ENCODE measurements at places on chromosomes 2 and 18. TPM values are rescaled to one million over a fixed set of nuclear protein-coding genes. Genes with fewer than 3 reads are reported as not detected.

GRCh38 chr2:237236188-237236587 lies 150.5 kb downstream of the COPS8 start:
- no peak overlapping the region for H3K27ac ChIP-seq
- H3K4me3 ChIP-seq = no peak overlapping the region
- no peaks in the 10 kb centered on the region for H3K36me3 ChIP-seq
- H3K4me1 ChIP-seq = peaks cover 8% of the 10 kb centered on the region

Gene IWS1
- 35.6 TPM for total RNA-seq

- H3K4me1 ChIP-seq = peaks cover 2% of the 10 kb centered on the region
- H3K27me3 ChIP-seq = no peaks in the 10 kb centered on the region
- H3K27ac ChIP-seq = no peak overlapping the region
- DNase-seq = no peak
- no peak overlapping the region for H3K4me3 ChIP-seq
Measured at GRCh38 chr2:127052057-127052770, 54.7 kb downstream of the BIN1 start.

GRCh38 chr18:731185-731584 lies 18.8 kb upstream of the ENOSF1 start:
- no peak for DNase-seq
- H3K4me3 ChIP-seq = no peak overlapping the region
- H3K36me3 ChIP-seq = peaks cover 7% of the 10 kb centered on the region
- H3K4me1 ChIP-seq = no peaks in the 10 kb centered on the region
- H3K27ac ChIP-seq = no peak overlapping the region

DNA sequence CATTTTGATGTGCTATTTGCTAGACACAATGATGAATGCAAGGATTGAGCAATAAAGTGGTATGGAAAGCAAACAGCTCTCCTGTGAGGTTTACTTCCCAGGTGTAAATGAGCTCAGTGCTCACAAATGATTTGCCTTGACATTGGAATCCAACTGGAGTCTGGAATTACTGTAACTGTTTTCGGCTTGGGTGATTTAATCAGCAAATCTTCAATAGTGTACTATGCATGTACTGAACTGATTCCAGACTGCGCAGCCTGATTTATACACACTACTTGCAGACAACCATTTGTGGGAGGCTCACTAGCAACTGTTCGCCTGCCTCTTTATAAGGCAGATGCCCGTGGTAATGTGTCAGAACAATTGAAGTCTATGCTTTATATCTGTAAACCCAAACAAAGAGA lies 27.9 kb upstream of the SOX11 start:
- H3K36me3 ChIP-seq = no peaks in the 10 kb centered on the region
- H3K27me3 ChIP-seq = no peaks in the 10 kb centered on the region
- H3K4me1 ChIP-seq = no peaks in the 10 kb centered on the region
- no peak overlapping the region for H3K4me3 ChIP-seq
- no peak for DNase-seq
- no peak overlapping the region for H3K27ac ChIP-seq

Gene MOGAT1
- not detected for total RNA-seq

GRCh38 chr2:134932864-134933526 lies 14.4 kb downstream of the CCNT2 start:
- no peaks in the 10 kb centered on the region for H3K27me3 ChIP-seq
- H3K4me3 ChIP-seq = no peak overlapping the region
- no peak for DNase-seq

DNA sequence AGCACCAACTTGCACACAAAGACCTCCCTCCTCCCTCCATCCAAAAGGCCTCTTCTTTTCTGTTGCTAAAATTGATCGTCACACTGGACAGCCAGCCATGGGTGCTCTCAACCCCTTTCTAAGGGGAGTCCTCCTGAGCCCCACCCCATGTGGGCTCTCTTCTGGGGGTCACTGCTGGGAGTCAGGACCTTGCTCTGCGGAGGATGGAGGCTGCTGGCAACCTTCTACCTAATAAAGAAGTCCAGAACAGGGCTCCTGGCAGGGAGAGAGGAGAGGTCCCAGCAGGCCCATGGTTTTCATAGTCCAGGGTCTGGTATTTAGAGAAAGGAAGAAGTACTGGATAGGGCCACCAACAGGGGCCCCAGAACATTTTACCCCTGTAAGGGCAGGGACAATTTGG lies 67.6 kb upstream of the OTOS start:
- no peaks in the 10 kb centered on the region for H3K36me3 ChIP-seq
- DNase-seq = no peak
- H3K27me3 ChIP-seq = no peaks in the 10 kb centered on the region
- no peak overlapping the region for H3K4me3 ChIP-seq
- H3K27ac ChIP-seq = no peak overlapping the region

- DNase-seq = no peak
- H3K36me3 ChIP-seq = no peaks in the 10 kb centered on the region
- H3K27ac ChIP-seq = no peak overlapping the region
- no peak overlapping the region for H3K4me3 ChIP-seq
- H3K27me3 ChIP-seq = no peaks in the 10 kb centered on the region
Measured at GRCh38 chr2:239310401-239311061, 90.3 kb downstream of the HDAC4 start.

- H3K36me3 ChIP-seq = no peaks in the 10 kb centered on the region
- H3K27me3 ChIP-seq = no peaks in the 10 kb centered on the region
- H3K27ac ChIP-seq = peak overlapping the region; percentile 52
- no peak overlapping the region for H3K4me3 ChIP-seq
Measured at GRCh38 chr2:108316461-108317258, 28.0 kb downstream of the SULT1C2 start.

Gene TMEFF2
- total RNA-seq = 0.43 TPM

DNA sequence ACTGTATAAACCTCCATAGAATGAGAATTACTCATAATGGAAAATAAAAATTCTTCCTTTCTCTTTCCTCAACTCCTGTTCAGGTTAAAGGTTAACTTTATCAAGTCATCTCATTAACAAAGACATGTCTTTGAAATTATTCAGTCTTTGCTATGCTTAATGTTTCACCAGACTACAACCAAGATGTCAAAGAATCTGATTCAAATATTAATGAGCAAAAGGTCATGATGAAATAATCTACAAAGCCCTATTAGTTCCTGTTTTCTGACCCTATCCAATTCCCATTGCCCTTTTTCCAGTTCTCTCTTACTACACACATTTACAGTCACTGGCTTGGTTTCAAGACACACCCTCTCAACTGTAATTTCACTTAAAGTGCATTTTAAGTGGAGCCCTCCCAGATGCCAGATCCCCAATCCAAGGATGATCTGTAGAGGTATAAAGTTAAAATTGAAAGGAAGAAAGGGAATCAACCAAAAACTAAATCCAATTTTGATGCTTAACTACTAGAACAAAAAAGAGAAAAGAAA lies 246.9 kb upstream of the CYP26B1 start:
- DNase-seq = peak; percentile 13
- H3K4me1 ChIP-seq = peaks cover 8% of the 10 kb centered on the region
- H3K27ac ChIP-seq = no peak overlapping the region
- no peaks in the 10 kb centered on the region for H3K36me3 ChIP-seq
- no peak overlapping the region for H3K4me3 ChIP-seq

Gene C2orf72
- total RNA-seq = 0.65 TPM

All from lung (tissue), 17 donors.